ENCODE measurements at places on chromosomes 2 and 18.

GRCh38 chr2:13091861-13092378 lies 375.2 kb downstream of the TRIB2 start:
- no peak for DNase-seq

DNA sequence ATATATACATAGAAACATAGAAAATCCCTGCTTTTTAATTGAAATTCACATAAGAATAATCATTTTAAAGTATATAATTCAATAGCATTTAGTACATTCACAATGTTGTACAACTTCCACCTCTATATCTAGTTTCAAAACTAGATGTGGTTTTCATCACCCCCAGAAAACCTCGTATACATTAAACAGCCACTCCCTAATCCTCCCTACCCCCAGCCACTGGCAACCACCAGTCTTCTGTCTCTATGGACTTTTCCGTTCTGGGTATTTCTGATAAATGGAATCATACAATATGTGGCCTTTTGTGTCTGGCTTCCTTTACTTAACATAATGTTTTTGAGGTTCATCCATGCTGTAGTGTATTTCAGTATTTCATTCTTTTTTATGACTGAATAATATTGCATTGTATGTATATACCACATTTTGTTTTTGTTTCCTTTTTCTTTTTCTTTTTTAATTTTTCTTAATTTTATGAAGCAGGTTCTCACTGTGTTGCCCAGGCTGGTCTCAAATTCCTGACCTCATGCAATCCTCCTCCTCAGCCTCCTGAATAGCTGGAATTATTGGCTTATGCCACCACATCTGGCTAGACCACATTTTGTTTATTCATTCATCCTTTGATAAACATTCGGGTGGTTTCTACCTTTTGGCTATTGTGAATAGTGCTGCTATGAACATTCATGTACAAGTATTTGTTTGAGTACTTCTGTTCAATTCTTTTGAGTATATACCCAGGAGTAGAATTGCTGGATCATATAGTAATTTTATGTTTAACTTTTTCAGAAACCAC lies 50.6 kb upstream of the RNF152 start:
- no peak for DNase-seq

DNA sequence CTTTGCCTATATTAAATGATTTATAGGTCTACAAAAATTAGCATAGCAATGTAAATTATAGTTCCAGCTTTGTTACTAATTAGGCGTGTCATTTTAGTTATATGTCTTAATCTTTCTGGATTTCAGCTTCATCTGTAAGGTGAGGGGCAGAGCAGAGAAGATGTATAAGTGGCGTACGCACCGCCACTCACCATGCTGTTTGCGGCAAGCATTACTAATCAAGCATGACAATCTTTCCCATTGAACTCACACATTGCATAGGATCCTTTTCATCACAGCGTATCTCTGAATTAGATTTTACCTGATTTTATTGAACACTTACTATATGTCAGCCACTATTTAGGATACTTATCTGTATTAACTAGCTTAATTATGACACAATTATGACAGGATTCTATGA lies 183.6 kb upstream of the DLGAP1 start:
- DNase-seq = no peak

DNA sequence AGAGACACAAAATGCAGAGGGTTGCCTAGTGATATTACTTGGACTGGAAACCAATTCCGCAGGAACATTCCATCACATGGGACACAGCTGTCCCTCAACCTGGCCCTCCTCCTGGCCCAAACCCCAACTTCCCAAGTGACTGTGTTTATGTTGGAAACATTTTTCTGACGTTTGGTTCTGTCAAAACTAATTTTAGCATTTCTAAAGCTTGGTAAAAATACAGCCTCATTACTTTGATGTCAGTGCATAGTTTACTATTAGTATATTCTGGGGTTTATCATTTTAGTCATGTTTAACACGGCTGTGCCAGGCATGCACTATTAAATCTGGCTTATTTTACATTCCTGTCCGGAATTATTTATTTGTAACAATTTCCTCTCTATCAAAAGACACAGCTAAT lies 69.9 kb downstream of the GLI2 start:
- no peak for DNase-seq

DNA sequence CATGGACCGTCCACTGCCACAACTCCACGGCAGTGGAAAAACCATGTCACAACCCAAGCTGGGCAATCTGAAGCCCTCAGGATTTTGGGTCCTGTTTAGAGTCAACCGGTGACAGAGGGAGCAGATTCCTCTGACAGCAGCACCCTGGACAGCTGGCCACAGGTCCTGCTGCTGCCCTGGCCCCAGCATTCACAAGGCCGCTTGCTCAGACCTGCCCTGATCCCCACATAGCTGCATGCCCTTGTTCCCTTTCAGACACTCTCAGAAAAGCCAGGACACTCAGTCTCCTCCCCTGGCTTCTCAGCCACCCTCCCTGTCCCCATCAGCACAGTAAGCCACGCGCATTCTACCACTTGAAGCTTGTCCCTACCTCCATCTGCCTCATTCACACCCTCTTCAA lies 1.6 kb downstream of the COPS9 start:
- no peak for DNase-seq
